Activated naive CD4-positive, alpha-beta T cell (primary cell): ENCODE measurements at places on chromosomes 2 and 18.

DNA sequence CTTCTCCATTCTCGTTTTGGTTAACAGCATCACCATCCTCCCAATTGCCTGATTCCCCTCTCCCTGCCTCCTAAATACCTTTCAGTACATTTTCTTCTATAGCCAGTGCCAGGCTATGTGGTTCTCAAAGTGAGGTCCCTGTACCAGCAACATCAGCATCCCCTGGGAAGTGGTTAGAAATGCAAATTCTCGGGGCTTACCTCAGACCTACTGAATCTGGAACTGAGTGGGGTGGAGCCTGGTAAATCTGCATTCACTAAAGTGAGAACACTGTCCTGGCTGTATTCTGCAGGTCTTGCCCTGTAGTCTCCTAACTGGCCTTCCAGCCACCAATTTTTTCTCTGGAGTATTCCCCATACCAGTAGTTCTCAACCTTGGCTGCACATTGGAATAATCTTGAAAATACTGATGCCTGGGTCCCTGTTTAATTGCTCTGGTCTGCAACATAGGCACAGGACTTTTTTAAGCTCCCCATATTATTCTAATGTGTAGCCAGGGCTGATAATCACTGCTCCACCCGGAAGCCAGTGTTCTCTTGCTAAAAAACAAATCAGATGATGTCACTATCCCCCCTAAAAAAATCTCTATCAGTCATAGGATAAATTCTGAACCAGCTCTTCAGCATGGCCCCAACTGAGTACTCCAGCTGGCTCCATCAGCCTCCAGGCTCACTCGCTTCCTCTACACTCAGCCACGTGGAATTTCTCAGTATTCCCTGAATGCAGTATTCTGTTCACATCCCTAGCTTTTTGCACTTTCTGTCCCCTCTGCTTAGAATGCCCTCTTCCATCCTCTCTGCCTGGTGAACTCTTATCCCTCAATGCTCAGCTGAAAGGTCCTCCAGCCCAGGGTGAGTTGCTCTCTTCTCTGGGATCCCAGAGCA lies 98.4 kb downstream of the CDK15 start:
- no peak for DNase-seq

- DNase-seq: no peak
Measured at GRCh38 chr2:231720987-231721966, 13.0 kb downstream of the PTMA start.

GRCh38 chr2:693606-694005 lies 16.4 kb upstream of the TMEM18 start:
- no peak for DNase-seq

GRCh38 chr18:44712025-44712424 lies 31.3 kb downstream of the SETBP1 start:
- no peak for DNase-seq

DNA sequence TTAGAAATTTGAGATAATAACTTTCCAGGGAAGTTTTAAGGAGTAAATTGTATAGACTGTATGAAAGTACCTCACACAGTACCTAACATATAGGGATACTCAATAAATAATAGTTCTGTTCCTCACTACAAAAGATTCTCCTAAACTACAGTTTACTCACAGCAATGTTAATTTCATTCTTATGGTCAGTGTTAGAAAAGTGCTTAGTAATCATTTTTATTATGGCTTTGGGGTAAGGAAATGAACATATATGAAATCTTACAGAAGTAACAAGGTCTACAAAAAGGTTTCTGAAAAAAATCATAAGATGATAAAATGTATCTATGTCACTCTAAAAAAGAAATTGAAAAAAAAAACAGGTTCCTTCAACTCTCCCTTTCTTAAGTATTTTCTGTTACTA lies 67.2 kb downstream of the IKZF2 start:
- DNase-seq: no peak

GRCh38 chr2:84799772-84800171 lies 81.1 kb downstream of the TRABD2A start:
- no peak for DNase-seq

- no peak for DNase-seq
Measured at GRCh38 chr2:163255086-163255485, 416.5 kb upstream of the KCNH7 start.

- DNase-seq: no peak
Measured at GRCh38 chr2:137023205-137023604, 257.9 kb downstream of the THSD7B start.

DNA sequence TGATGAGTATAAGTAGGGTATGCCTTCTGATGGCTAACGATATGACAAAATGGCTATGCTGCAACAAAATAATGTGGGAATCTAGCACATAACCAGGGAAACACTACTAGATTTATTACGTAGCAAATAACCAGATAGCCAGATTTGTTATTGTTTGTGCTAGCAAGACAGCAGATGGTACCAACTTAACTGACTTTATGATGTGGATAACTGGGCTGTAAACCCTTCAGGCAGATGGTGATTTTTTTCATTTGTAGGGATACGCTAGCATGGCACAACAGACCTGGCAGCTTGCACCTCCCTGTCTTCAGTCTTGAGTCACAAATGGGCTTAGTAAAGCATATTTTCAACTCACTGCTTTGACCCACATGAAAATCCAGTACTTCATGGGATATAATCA lies 48.7 kb downstream of the PRELID3A start:
- DNase-seq: no peak

- no peak for DNase-seq
Measured at GRCh38 chr2:202609381-202610145, 25.2 kb upstream of the FAM117B start.

DNA sequence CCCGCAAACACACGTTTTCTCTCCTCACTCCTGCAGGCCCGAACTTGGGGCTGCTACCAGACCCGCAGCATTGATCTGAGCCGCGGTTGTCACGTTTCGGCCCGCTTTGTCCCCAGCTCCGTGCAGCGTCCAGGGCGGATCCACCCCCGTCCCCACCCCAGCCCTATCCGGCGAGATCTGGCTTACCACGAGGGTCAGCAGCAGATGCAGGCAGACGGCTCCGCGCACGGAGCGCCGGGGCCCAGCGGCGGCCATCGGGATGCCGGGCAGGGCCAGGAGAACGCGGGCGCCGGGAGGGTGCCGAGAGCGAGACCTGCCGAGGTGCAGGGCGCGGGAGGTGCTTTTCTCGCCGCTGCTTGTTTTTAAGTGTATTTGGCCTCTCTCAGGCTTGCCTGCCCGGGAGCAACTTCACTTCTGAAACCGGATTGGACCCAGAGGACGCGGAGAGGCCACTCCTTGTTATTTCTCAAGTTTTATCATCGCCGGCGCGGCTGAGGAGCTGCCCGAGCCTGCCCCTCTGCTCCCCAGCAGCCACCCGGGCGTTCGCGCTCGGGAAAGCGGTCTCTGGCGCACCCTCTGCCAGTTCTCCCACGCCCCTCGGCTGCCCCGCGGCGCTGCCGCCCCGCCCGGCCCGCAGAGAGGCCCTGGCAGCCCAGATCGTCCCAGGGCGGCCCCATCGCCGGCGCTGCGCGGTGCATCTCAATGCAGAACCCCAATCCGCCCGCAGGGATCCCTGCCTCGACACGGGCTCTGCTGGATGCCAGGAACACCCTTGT lies at the start of gene DSC3:
Gene DSC3, minus strand, starts transcription at position 337 of the 776 bp plus-strand sequence. Its CDS starts 82 bp downstream, at position 255.
- DNase-seq: no peak

DNA sequence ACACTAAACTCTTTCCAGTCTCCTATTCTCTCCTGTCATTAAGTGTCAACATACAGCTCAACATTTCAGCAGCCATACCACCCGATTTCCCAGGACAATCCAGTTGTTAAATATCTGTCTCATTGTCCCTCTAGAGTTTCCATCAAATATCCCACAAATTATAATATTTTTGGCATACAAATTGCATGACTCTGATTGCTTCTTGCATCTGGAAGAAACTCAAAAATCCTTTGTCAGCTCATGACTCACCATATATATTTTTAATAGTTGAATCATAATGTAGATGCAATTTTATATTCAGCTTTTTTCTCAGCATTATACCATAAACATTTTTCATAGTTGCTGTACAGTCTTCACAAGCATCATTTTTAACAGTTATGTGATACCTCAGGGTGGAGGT lies 7.2 kb downstream of the SLC30A3 start:
- no peak for DNase-seq
